ENCODE measurements at places on chromosomes 11 and 22.

DNA sequence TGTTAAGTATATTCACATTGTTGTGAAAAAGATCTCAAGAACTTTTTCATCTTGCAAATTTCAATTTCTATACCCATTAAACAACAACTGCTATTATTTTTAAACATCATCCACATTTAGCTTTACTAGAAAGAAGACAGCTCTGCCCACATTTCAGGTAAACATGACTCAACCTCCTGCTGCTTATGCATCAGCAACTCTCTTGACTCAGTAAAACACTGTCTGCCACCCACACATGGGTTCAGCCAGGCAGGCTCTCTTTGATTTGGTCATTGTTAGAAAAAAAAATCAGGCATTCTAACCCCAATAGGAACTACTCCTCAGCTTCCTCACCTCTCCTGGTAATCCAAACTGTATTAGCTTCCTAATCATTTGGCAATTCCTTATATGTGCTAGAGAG, 5.1 kb upstream of the ENDOD1 start:
- no peak for DNase-seq

- peak; percentile 39 for DNase-seq
These were observed 575 bp downstream of the MFNG start for GRCh38 chr22:37485395-37486223.

DNA sequence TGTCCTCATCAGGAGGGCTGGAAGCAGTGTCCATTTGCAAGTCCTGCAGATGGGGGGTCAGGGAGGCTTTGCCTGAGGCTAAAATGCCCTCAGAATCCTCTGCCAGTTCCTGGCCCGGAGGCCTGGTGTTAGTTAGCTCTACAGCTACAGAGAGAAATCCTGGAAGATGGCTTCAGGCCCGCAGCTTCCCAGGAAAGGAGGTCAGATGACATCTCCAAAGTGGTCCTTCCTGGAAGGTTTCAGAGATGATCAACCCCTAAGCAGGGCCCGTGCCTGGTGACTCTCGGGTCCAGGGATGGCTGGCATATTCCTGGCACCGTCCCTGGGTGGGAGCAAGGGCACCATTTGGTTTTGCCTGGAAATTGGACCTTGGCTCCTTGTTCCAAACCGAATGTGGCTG, 959.1 kb downstream of the BRD1 start:
- no peak for DNase-seq

DNA sequence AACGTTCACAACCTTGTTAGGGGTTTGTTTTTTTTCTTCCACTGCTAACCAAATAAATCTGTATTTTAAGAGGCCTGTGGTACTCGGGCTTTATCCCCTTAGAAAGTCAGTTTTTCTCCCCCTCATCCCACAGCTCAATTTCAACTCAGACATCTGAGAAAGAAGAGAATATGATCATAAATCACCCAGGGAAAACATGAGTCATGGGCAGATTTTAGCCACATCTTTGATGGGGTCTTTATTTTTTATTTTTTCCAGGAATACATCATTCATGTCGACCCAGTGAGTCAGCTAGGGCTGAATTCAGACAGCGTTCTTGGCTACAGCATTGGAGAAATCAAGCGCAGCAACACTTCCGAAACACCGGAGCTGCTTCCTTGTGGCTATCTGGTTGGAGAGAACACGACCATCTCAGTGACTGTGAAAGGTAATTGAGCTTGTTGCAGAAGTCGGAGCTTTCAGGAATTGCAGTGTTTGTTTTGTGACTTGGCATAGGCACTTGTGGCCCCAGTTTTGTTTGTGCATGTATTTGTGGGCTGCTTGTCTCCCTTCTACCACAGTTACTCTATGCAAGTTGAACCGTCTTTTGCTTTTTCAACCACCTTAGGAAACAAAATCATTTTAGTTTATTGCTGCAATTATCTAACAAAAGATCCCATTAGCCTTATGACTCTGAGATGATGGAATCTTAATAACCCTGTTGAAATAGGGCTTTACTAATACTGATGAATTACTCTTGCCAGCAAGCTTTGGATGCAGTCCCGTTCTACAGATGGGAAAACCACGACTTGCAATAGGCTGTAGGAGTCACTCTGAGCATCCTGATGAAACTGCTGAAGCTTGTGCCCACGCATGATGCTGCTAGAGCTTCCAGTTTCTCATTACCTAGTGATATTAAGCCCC, 62.7 kb downstream of the DBX1 start:
- DNase-seq: no peak

- no peak for DNase-seq
These were observed 161.8 kb downstream of the KIRREL3 start for GRCh38 chr11:126838779-126839178.

All from CD4-positive, alpha-beta T cell (primary cell).